Stimulated activated CD4-positive, alpha-beta T cell treated with anti-CD3 and anti-CD28 coated beads, Interleukin-1b, Interleukin-23, amount 100 ng/mL, for 1 hour (primary cell): ENCODE measurements at places on chromosomes 5 and 9.
A peak's percentile ranks its signal among the peaks of the same experiment; 100 is the strongest.

DNA sequence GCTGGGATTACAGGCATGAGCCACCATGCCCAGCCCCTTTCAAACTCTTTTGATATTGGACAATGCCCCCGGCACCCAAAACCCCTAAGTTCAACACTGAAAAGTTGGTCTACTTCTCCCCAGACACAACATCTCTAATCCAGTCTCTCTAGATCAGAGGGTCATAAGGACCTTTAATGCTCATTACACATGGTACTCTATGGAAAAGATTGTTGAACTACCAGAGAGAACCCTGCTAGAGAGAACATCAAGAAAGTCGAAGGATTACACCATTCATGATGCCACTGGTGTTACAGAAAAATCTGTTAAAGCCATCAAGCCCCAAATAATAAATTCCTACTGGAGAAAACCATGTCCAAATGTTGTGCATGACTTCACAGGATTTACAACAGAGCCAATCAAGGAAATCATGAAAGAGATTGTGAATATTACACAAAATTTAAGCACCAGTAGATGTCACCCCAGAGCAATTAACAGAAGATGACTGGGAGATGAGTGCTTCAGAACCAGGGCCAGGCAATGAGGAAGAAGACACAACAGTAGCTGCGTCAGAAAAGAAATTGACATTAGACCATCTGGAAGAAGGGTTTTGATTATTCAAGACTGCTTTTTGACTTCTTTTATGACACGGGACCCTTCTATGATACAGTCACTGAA, 28.3 kb upstream of the NIPAL4 start:
- DNase-seq = no peak

- DNase-seq = no peak
Measured at GRCh38 chr9:133762488-133763271, 24.5 kb upstream of the SARDH start.

GRCh38 chr9:742914-743589, 98.4 kb upstream of the DMRT1 start:
- DNase-seq = no peak

DNA sequence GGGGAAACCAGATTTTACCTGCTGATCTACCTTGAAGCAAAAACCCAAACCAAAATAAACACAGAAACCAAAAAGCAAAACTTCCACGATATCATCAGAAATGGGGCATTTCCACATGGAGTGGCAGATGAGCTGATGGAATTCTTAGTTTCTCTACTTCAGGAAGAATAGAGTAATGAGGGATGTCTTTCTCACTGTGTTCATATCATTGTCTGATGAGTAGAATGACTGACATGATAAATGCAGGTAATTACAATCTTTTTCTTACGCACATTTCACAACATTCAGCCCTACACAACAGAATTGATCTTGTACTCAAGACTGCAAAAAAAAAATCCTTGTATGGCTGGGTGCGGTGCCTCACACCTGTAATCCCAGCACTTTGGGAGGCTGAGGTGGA, 23.2 kb upstream of the ANKH start:
- DNase-seq = no peak

- DNase-seq = no peak
Measured at GRCh38 chr5:113748403-113748802, 234.9 kb downstream of the YTHDC2 start.

- DNase-seq = no peak
Measured at GRCh38 chr9:118975736-118976135, 393.5 kb downstream of the BRINP1 start.

DNA sequence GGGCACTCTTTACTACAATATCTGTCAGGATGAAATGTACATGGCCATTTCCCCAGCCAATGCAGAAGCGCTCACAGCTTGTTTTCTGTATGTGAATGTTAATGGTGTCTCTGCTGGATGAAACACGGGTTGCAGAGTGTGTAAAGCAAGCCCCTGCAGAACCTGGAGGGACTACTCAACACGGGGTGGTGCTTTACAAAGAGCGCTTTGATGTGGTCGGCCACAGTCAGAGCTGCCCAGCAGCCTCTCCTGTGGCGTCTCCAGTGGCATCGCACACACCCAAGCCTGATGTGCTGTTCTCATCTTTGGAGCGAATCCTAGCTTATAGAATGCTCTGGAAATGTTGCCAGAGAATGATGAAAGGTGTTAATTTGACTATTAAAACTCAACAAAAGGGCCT, 162.7 kb upstream of the NFIL3 start:
- no peak for DNase-seq

DNA sequence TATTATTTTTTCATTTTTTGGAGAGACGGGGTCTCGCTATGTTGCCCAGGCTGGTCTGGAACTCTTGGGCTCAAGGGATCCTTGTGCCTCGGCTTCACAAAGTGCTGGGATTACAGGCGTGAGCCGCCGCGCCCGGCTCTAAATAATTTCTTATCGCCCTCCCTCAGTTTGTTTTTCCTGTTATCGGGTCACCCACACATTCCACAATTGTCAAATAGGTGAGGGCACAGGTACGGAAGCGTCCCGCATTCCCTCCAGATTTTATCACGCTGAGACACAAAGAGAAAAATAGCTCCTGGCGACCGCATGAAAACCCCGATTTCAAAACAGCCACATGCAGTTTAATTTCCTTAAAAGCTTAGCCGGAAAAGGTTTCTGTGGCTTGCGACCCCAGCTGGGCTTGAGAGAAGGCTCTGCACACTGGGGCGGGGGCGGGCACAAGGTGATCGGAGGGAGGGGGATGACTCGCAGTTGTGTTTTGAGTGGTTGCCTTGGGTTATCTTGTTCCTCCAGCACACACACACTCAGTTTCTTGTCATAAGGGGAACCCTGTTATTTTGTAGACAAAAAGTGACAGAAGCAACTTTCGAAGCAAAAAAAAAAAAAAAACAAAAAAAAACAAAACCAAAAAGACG, 717 bp upstream of the IQGAP2 start:
- peak; percentile 28 for DNase-seq

DNA sequence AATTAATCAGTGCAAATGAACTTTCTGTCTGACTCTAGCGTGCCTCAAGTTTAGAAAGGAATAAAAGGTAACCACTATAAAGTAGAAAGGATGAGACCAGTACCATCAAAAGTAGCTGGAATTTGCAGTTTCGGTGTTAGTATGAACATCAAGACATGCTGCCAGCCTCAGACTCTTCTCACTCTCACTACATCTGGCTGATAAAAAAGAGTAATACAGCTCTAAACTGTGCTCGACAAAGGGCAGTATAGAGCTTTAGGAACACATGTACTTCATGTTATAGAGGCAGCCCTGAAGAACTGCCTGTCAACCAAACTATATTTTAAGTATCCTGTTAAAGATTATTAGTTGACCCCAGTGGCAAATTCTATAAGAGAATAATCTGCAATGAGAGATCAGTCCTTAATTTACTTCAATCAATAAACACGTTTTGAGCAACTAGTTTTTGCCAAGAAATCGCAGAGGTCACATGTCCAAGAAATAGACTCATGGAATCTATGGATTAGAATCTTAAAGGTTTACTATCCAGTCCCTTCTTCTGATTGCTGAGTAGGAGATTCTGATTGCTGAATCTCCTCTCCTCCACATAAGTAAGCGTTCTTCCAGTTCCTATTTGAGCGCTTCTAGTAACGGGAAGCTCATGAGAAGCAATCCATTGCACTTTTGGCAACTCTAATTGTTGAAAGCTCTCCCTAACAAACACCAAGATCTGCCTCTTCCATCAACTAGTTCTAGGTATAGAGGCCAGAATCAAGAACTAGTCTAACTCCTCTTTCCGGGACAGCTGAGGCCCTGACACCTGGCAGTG, 941 bp downstream of the XPA start:
- no peak for DNase-seq

DNA sequence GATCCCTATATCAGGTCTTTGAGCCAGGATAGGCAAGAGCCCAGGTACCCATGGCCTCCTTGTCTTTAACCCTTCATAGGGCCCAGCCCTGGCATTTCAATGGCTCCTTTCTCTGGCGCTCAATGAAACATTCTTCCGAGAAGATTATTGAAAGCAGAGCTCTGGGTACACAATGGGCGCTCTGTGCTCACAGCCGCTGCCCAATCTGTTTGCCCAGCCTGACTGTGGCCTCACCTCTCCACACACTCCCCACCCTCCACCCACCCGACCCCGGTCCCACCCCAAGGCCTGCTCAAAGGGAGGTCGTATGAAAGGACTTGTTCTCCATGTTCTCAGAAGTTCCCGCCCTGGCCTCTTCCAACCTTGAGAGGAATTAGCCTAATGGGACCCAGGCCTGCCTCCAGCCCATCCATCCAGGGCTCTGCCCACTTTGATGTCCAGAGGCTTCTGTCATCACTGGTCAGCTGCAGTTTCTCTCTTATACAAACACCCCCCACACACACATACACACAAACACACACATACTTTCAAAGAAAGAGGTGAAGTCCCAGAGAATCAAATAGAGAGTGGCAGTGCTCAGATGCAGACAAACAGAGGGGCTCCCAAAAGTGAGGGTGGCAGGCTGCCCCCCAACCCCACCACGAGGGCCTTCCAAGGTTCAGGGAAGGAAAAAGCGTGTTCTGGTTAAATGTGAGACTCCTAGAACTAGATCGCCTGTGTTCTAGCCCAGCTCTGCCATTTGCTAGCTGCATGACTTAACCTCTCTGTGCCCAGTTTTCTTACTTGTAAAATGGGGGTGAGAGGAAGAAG, 5.1 kb upstream of the ARSI start:
- DNase-seq = no peak

DNA sequence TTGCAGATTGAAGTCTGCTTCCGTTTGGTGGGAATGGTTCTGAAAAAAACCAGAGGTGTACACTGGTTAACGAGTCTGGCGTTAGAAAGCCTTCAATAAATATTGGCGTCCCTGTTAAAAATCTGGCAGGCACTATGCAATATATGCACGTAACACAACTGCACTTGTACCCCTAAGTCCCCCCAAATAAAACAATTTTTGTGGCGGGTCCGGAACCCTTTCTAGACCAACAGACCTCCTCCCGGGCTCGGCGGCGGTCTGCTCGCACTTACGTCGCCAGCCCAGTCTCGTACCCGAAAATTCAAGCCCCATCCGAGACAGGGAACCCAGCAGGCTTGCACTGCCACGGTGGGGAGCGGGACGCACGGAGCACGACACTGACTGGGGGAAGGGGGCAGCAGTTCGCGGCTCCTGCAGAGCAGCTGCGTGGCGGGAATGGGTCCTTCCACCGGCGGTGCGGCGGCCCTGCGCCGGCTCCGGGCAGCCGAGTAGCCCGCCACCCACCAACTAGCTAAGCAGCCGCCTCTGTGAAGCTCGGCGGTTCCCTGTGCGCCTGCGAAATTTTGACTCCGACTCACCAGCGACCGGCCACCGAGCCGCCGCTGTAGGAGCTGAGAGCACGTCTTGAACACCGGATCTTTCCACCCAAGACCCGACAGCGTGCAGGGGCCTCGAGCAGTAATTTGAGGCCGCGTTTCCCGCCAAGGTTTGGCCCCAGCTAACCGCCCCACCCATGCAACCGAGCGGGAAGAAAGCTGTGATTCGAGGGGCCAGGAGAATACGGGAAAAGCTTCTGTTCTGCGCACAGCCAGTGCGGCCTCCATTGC, 3.9 kb downstream of the MCIDAS start:
- DNase-seq = no peak

- no peak for DNase-seq
Measured at GRCh38 chr5:83430130-83431010, 41.2 kb upstream of the VCAN start.

- no peak for DNase-seq
Measured at GRCh38 chr9:113548221-113549041, 84.9 kb downstream of the RGS3 start.

DNA sequence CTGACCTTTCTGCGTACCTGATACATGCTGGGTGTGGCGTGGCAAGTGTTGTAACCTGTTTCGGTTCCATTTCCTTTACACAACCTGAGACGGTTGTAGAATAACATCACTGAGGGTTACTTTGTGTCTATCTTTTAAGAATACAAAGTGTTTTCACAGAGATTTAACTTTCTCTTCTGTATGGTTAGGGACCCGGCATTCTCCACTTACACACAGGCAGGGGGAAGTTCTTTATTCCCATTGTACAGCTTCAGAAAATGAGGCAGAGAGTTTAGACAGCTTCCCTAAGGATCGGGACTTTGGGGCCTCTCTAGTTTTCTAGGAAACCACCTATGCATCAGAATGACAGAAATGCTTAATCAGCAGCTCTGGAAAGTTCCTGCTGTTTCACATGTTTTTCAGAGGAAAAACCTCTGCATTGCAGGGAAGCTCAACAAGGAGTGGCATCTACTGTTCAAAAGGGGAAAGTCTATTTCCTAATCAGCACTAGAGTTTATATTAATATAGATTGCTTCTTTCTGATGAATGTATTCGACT, 41.3 kb downstream of the CAST start:
- DNase-seq = no peak

DNA sequence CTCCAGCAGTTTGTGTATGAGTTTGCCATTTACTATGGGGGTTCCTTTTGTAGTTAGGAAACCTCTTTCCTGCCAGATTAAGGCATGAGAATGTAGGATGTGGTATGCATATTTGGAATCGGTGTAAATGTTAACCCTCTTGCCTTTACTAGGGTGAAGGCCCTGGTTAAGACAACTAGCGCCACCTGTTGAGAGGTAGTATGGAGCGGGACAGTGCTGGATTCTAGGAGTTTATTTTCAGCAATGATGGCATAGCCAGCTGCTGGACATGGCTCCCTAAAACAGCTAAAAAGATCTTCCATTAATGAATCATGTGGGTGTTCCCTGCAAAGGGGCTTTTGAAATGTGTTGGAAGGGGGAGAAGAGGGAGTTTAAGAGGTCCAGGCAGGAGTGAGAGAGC, 30.7 kb upstream of the GPX3 start:
- DNase-seq = no peak

GRCh38 chr9:110188991-110189390, 19.0 kb downstream of the C9orf152 start:
- DNase-seq = no peak

DNA sequence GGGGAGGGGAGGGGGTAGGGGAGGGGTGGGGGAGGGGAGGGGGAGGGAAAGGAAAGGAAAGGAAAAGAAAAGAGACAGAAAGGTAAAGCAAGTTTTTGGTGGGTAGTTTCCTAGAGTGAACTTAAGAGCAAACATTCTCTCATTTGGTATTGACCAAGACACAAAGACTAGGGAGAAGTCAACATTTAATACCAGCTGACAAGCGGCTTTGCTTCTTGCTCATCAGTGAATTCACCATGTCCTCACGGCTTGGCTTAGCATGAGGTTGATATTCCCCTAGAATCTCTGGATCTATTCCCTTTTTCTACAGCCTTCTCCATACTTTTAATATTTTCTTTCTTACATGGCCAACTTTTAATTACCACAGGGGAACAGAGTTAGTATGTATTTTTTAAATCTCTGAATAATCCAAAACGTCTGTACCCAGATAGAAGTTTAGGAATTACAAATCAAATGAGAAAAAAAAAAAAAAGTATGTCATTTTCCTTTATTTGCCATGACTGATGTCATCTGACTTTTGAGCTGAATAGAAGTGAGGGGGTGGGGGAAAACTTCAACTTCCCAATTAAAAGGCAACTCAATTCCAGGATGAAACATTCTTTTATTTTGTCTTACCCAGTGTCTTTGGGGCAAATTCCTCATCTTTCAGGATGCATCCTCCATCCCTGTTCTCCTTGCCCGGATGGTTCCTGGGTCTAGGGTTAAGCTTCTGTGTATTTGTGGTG, 40.1 kb upstream of the GLIS3 start:
- no peak for DNase-seq
